ENCODE measurements at places on chromosomes 3 and 15. TPM values are rescaled to one million over a fixed set of nuclear protein-coding genes. Genes with fewer than 3 reads are reported as not detected.
A peak's percentile ranks its signal among the peaks of the same experiment; 100 is the strongest.

GRCh38 chr3:132414841-132415240, 2.5 kb upstream of the DNAJC13 start:
- DNase-seq = no peak

DNA sequence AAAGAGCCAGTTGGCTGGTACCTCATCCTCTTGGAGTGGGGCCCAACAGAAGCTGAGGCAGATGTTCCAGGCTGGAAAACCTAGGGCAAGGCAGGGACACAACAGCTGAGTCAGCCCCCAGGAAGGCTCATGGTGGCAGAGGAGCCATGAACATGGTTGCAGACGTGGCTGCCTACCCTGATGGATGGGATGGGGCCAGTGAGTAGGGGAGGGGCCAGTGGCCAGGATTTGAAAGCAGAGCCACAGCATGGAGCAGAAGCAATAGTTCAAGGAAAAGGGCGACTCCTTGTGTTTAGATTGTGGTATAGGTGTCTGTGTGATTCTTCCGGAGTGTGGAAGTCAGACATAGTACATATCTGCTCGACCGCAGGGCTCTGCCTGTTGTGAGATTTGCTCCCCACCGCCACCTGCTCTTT, 24.2 kb downstream of the PXYLP1 start:
- no peak for DNase-seq

DNA sequence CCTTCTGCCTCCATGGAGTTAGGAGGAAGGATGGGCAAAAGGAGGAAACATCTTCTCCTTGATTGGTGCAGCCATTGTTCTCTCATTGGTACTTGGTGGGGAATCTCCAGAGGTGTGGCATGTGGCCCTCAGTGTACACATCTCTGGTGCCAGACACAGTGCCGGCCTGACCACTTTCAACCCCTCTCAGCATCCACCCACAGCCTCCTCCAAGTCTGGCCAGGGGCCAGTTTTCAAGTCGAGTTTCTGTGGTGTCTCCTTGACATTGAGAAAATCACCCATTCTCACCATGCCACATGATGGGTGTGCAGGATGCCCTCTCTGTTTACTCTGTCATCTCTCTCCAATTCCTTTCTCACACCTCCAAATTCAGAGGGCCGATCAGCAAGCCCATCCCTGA, 12.8 kb upstream of the FSIP1 start:
- no peak for DNase-seq

DNA sequence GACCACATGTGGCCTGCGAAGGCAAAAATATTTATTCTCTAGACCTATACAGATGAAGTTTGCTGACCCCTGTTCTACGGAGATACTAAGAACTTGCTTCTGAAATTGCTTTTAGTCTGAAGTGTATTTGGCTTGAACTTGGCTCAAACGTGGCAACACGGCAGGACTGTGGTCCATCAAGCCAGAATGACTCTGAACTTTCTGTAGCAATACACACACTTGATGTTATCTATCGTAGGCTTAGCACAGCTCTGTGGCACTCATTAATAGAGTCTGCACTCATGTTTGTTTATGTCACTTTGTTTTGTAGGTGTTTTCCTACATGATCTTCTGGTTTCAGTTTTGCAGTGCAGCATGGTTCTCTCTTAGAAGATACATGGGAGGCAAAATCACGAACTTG, 298.1 kb downstream of the ADAMTS17 start:
- no peak for DNase-seq

GRCh38 chr3:23244324-23245041, 41.4 kb downstream of the UBE2E2 start:
- DNase-seq = no peak

DNA sequence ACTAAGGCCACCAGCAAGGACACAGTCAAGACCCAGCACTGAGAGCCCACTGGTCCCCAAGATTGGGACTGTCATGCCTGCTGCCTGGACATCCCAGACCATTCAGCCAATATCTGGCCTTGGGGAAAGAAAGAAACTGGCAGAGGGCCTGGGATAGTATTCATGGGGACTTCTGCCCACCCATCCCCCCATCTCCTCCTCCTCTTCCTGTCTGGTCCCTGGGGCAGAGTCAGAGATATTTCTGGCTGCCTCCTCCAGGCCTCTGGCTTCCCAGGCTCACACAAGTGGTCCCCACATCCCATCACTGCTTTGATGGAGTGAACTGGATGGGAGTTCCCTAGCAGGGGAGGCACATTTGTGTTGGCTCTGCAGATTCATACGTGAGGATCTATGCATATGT, 4.2 kb upstream of the RASL12 start:
- DNase-seq = no peak

DNA sequence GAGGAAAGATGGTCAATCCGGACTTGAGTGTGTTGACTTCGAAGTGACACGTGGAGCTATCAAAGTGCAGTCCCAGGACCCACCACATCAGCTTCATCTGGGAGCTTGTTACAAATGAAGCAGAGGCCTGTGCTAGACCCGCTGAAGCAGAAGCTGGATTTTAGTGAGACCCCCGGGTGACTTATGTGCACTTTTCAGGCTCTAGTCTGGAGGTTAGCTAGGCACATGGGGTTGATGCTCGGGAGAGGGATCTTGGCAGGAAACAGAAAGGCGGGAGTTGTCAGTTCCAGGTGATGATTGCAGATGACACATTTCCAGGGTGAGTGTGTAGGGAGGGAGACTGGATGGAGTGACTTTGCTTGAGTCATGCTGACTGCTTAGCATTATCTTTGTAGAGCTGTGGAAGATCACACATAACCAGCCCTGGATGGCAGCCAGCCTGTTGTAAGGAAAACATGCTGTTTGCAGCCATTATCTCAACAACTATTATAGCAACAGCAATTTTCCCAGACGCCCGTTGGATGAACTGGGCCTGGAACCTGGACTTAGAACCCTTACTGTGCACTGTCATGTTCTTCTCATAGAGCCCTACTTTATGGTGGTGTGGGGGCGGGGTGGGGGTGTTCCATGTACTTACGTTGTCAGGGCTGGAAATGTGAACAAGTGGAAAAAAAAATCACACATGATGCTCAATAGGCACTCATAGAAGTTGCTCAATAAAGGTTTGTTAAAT, 122.4 kb downstream of the THSD4 start:
- DNase-seq = peak; percentile 44

GRCh38 chr3:13051066-13051465, 22.2 kb downstream of the IQSEC1 start:
- DNase-seq = no peak

The AHSG gene
- 1.6 TPM for polyA plus RNA-seq

The FBXW12 gene
- polyA plus RNA-seq = 0.11 TPM

The CLDN16 gene
- 0.16 TPM for polyA plus RNA-seq

The TRAK1 gene
- 110 TPM for polyA plus RNA-seq

Data from muscle of arm (tissue), 14 donors.